ENCODE measurements at places on chromosomes 5 and 9. TPM values are rescaled to one million over a fixed set of nuclear protein-coding genes. Genes with fewer than 3 reads are reported as not detected.

C5orf52 gene
- total RNA-seq: not detected

SETD9 gene
- total RNA-seq: 15.1 TPM

SPATA31E1 gene
- total RNA-seq: not detected

- peaks cover 8% of the 10 kb centered on the region for H3K36me3 ChIP-seq
- no peak for DNase-seq
- no peak overlapping the region for H3K27ac ChIP-seq
- no peak overlapping the region for H3K4me3 ChIP-seq
- peaks cover 28% of the 10 kb centered on the region for H3K27me3 ChIP-seq
- H3K4me1 ChIP-seq: peaks cover 6% of the 10 kb centered on the region
Measured at GRCh38 chr9:121071370-121071755, 3.4 kb upstream of the CNTRL start.

- H3K4me1 ChIP-seq: no peaks in the 10 kb centered on the region
- H3K36me3 ChIP-seq: no peaks in the 10 kb centered on the region
- H3K27ac ChIP-seq: no peak overlapping the region
- H3K4me3 ChIP-seq: no peak overlapping the region
- no peak for DNase-seq
Measured at GRCh38 chr5:92899611-92900010, 681.4 kb downstream of the NR2F1-AS1 start.

- H3K4me3 ChIP-seq: no peak overlapping the region
- no peak overlapping the region for H3K27ac ChIP-seq
- H3K4me1 ChIP-seq: no peaks in the 10 kb centered on the region
- peaks cover 2% of the 10 kb centered on the region for H3K27me3 ChIP-seq
- DNase-seq: no peak
Measured at GRCh38 chr5:159783726-159784247, 132.5 kb upstream of the ADRA1B start.

DNA sequence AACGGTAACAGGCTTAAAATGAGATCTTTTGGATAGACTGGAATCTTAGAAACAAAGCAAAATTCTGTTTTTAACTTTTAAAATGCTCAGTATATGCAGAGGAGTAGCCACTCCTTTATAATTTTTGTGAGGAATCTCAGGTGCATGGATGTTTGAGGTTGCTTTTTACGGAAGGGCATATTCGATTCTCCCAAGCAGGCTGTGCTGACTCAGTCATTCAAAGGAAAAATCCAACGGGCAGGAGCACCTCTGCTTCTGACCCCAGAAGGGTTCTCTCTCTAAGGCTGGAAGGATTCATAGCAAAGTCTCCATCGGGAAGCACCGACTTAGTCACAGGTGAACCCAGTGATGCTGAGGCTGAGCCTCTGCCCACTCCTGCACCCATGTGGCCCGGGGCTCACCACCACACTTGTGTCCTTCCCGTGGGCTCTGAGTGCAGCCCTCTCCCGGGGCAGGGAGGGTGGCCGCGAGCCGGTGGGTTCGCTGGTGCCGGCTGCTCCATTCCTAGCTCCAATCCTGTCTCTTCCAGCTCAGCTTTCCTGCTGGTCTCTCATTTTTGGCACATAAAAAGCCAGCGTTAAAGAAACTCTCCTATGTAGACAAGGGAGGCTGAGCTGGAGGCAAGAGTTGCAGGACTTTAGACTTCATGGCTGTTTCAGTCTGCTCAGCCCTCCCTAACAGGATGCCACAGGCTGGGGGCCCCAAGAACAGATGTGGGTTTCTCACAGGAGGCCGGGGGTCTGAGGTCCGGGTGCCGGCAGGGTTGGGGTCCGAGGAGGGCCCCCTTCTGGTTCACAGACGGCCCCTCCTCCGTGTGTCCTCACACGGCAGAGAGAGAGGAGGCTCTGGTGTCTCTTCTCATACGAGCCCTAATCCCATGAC, 135.6 kb upstream of the LPCAT1 start:
- H3K4me3 ChIP-seq: no peak overlapping the region
- H3K4me1 ChIP-seq: peaks cover 4% of the 10 kb centered on the region
- peaks cover 53% of the 10 kb centered on the region for H3K27me3 ChIP-seq
- H3K36me3 ChIP-seq: no peaks in the 10 kb centered on the region

DNA sequence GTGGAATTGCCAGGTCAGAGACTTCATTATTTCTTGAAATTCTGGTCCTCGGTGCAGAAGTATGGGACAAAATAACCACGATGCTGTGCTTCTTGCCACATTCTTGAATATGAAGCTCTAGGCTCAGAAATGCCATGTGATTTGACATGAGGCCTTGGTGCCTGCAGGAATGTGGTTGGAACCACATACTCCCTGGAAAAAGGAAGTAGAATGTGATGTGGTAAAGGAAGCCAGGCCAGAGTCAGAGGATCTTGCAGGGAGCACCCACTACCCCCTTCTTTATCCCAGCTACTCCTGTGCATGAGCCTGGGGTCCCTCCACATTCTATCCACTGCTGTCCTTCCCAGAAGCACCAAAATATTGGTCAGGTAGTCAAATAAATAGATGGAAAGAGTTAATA, 80.9 kb downstream of the FOXD1 start:
- H3K36me3 ChIP-seq: no peaks in the 10 kb centered on the region
- peaks cover 8% of the 10 kb centered on the region for H3K4me1 ChIP-seq
- H3K27ac ChIP-seq: no peak overlapping the region
- no peak overlapping the region for H3K4me3 ChIP-seq

DNA sequence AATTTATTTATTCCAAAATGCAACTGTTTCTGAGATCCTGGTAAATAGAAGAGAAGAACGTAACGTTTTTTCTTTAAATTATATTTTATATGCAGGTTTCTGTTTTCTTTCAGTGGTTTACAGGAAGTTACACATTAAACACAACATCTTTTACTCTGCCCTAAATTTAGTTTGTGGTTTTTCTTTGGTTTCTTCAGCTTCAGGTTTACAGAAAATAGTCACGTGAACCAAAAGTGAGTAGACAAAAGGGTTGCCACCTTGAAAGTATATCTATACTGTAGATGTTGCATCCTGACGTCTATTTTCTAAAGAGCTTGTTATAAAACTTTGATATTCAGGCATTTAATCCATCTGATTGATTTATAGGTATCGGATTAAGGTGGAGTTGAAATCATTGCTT, 1236.6 kb downstream of the MAT2B start:
- H3K4me3 ChIP-seq: no peak overlapping the region
- H3K27ac ChIP-seq: no peak overlapping the region
- peaks cover 1% of the 10 kb centered on the region for H3K4me1 ChIP-seq
- DNase-seq: no peak

- H3K4me3 ChIP-seq: no peak overlapping the region
- no peaks in the 10 kb centered on the region for H3K36me3 ChIP-seq
- peaks cover 54% of the 10 kb centered on the region for H3K27me3 ChIP-seq
- DNase-seq: no peak
- no peak overlapping the region for H3K27ac ChIP-seq
Measured at GRCh38 chr5:157464519-157465171, 4.6 kb downstream of the NIPAL4 start.

DNA sequence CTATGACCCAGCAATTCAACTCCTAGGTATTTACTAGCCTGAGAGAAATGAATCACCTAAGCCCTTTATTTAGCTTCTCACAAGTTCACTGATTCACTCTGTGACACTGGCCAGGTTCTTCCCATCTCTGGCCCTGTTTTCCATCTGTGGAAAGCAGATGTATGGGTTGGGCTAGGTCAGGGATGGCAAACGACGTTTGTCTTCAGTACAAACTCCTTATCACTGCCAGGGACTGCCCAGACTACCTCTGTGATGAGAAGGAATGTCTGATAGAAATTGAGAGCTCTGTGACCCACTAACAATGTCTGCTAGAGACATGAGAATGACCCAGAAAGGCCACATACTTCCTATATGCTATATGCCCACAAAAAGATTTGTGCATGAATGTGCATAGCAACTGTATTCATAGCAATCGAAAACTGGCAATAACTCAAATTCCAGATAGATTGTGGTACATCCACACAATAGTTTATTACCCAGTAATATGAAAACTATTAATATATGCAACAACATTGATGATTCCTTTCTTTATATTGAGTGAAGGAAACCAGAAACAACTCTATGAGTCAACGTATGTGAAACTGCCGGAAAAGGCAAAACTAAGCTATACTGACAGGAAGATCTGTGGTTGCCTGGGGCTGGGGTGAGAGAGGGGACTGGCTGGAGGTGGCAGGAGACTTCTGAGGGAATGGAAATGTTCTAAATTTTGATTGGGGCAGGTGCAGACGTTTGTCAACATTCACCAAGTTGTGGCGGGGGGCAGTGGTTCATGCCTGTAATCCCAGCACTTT, 32.0 kb upstream of the ADAM19 start:
- no peak overlapping the region for H3K27ac ChIP-seq
- no peak overlapping the region for H3K4me3 ChIP-seq
- no peaks in the 10 kb centered on the region for H3K27me3 ChIP-seq
- no peaks in the 10 kb centered on the region for H3K36me3 ChIP-seq
- no peak for DNase-seq
